ENCODE measurements at places on chromosomes 16 and 17.

DNA sequence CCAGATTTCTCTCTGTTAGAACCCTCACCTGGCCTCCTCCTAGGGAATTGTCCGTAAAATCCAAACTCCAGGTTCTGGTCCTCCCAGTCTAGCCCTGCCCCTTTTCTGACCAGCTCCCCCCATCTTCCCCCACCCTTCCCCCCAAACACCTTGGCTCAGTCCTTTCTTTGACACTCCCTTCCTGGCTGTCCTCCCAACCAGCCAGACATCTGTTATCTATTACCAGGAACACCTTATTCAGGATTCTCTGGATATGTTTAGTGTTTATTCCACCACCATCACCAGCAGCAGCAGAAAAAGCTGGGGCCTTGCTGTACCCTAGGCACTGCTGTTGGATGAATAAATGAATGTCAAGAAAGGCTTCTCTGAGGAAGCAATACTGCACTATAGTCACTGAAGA is 4.0 kb upstream of the CMTM3 start:
- no peak for DNase-seq
- no peaks in the 10 kb centered on the region for H3K36me3 ChIP-seq
- H3K4me3 ChIP-seq, result no peak overlapping the region
- no peak overlapping the region for H3K27ac ChIP-seq

DNA sequence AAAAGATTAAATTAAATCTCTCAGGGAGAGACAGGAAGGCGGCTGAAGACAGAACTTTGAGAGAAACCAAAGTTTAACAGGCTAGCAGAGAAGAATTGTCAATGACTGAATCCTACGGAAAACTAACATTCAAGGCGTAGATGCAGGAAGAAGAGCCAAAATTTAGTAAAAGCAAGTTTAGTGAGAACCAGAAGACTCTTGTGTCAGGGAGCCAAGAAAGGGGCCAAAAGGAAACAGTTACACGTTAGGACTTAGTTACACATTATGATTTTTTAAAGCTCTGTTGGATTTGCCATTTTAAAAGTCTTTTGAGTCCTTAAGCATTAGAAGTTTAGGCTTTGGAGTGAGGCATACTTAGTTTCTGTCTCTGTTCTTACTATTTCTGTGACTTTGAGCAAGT is 164.6 kb downstream of the CHD9 start:
- no peaks in the 10 kb centered on the region for H3K36me3 ChIP-seq
- H3K4me3 ChIP-seq, result no peak overlapping the region
- H3K27me3 ChIP-seq, result no peaks in the 10 kb centered on the region
- peak overlapping the region; percentile 26 for H3K27ac ChIP-seq
- no peak for DNase-seq
- peaks cover 19% of the 10 kb centered on the region for H3K4me1 ChIP-seq

GRCh38 chr17:19000531-19001325 is 3.8 kb downstream of the FAM83G start:
- H3K36me3 ChIP-seq, result no peaks in the 10 kb centered on the region
- no peak for DNase-seq
- H3K4me1 ChIP-seq, result peaks cover 22% of the 10 kb centered on the region
- H3K27me3 ChIP-seq, result no peaks in the 10 kb centered on the region

- no peaks in the 10 kb centered on the region for H3K36me3 ChIP-seq
- no peaks in the 10 kb centered on the region for H3K4me1 ChIP-seq
- peaks cover 11% of the 10 kb centered on the region for H3K27me3 ChIP-seq
- no peak overlapping the region for H3K27ac ChIP-seq
Measured at GRCh38 chr17:43660816-43661493, 767 bp downstream of the MEOX1 start.

DNA sequence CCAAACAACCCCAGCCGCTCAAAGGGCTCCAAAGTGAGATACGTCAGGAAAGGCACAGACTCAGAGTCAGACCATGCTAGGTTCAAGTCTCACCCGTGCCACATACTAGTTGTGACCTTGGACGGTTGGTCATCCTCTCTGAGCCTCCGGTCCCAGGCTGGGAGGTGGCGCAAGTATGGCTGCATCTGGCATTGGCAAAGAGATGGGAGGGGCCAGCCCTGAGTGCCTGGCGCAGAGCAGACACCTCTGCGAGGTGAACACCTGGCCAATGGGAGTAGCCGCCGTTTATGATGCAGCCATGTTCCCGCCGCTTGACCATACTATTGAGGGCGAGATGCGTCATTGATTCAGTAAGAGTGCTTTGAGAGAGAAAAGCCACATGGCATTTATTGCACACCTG is 97.8 kb upstream of the PLCG2 start:
- H3K27me3 ChIP-seq, result no peaks in the 10 kb centered on the region
- H3K4me1 ChIP-seq, result no peaks in the 10 kb centered on the region
- H3K27ac ChIP-seq, result no peak overlapping the region
- DNase-seq, result no peak

DNA sequence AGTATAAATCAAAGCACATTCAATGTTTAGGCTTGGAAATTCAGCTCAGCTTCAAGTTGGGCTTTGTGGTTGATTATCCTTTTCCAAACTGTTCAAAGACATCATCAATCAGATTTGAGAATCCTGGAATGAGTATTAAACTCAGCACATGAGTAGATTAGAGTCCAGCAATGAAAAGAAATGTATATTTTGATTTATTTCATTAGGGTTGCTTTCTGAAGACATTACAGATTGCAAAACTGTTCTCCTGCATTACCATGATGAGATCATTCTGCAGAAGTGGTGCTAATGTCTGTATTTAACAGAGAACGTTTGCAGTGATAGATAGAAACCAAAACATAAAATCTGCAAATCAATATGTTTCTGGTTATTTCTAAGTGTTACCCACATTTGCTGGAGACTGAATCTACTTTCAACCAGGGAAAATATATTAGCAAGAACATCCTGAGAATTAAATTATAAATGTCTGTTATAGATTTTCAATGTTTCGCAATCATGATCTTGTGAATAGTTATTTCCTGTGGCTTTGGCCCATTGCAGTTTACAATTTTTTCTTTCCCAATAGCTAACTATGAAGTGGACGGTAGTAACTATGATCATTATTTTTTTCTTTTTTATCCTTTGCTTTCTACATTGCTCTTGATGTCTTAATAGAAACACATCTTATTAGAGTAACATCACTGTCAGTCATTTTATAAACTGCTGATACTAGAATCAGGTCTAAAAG is 1125.7 kb upstream of the GOT2 start:
- no peak overlapping the region for H3K27ac ChIP-seq
- no peak overlapping the region for H3K4me3 ChIP-seq
- no peak for DNase-seq
- H3K36me3 ChIP-seq, result no peaks in the 10 kb centered on the region
- no peaks in the 10 kb centered on the region for H3K4me1 ChIP-seq

GRCh38 chr16:2086812-2087747 is 39.3 kb downstream of the TSC2 start:
- no peak overlapping the region for H3K27ac ChIP-seq
- no peak overlapping the region for H3K4me3 ChIP-seq
- H3K4me1 ChIP-seq, result no peaks in the 10 kb centered on the region
- no peaks in the 10 kb centered on the region for H3K27me3 ChIP-seq
- DNase-seq, result no peak
- peaks cover 100% of the 10 kb centered on the region for H3K36me3 ChIP-seq

- H3K27ac ChIP-seq, result no peak overlapping the region
- DNase-seq, result no peak
Measured at GRCh38 chr16:521381-522210, 5.9 kb upstream of the CAPN15 start.

GRCh38 chr16:77963185-77964044 is 58.9 kb upstream of the CLEC3A start:
- H3K36me3 ChIP-seq, result no peaks in the 10 kb centered on the region
- H3K4me1 ChIP-seq, result no peaks in the 10 kb centered on the region
- H3K27ac ChIP-seq, result no peak overlapping the region
- no peak for DNase-seq
- no peak overlapping the region for H3K4me3 ChIP-seq

GRCh38 chr16:87284183-87284582 is 33.0 kb downstream of the C16orf95 start:
- H3K4me1 ChIP-seq, result no peaks in the 10 kb centered on the region
- no peak overlapping the region for H3K27ac ChIP-seq
- H3K4me3 ChIP-seq, result no peak overlapping the region
- DNase-seq, result no peak
- no peaks in the 10 kb centered on the region for H3K27me3 ChIP-seq

GRCh38 chr17:81438688-81439087 is 43.4 kb downstream of the BAHCC1 start:
- no peaks in the 10 kb centered on the region for H3K36me3 ChIP-seq
- DNase-seq, result no peak
- no peak overlapping the region for H3K27ac ChIP-seq
- peaks cover 20% of the 10 kb centered on the region for H3K4me1 ChIP-seq
- no peak overlapping the region for H3K4me3 ChIP-seq
